NCI-H510A (cell line): ENCODE measurements at places on chromosomes 16 and 17.
A peak's percentile ranks its signal among the peaks of the same experiment; 100 is the strongest.

DNA sequence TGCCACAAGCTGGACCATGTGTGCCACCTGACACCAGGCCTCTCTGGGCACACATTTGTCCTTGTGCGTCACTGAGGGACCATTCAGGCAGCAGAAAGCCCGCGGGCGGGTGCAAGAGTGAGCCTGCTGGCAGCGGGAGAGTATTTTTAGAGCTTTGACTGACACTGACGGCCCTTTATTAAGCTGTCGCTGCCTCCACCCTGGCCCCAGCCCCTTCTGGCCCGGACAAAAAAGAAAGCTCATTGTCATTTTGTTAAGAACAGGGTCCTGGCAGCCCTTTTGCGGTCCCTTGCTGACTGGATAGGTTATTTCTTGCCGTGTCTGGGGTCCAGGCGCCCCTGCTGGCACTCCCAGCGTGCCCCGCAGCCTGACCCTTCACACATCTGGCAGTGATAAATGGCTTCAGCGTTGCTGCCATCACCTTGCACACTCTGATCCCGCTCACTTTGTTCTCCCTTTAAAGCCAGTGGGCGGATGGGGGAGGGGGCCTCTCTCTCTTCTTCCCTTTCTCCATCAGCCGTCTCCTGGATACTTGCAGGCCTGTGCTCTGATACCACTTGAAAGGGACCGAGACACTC is 78.4 kb upstream of the NKD1 start:
- peak; percentile 41 for DNase-seq

DNA sequence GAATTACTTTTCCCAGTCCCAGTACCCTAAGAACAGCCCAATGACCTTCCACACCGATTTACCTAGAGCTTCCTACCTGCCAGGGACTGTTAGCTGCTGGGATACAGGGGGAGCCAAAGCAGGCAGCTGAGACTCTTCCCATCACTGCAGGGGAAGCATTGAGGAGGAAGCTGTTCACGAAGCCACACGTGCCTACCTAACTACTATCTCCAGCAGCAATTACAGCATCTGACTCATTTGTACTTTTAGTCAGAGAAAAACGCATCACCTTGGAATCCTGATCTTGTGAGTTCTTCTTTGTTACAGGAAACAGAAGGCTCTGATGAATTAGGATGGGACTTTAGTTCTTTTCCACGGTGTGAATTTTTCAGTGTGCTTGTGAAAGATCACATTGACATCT is 113.7 kb upstream of the DHX40 start:
- no peak for DNase-seq

GRCh38 chr16:68074850-68075555 is 10.2 kb upstream of the NFATC3 start:
- DNase-seq: no peak

- no peak for DNase-seq
These were observed 50.3 kb downstream of the KPNA2 start for GRCh38 chr17:68085771-68086381.

DNA sequence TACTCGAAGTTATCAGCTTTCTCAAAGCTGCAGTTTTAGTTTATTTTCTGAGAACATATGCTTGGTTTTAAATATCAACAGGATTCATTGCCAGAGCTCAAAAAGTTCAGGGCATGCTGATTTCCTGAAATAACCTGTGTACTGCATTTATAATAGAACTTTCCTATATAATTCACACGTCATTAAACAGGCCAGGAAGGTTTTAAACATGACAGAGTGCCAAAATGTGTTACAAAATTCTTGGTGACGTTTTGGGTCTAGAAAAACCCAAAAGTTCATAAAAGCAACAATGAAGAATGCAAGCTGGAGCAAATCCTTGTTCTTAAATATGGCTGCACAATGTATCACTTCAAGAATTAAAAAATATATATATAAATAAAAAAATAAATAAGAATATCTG is 1139.1 kb downstream of the CDH11 start:
- DNase-seq: no peak

GRCh38 chr16:81546781-81547180 is 102.2 kb downstream of the CMIP start:
- DNase-seq: no peak

DNA sequence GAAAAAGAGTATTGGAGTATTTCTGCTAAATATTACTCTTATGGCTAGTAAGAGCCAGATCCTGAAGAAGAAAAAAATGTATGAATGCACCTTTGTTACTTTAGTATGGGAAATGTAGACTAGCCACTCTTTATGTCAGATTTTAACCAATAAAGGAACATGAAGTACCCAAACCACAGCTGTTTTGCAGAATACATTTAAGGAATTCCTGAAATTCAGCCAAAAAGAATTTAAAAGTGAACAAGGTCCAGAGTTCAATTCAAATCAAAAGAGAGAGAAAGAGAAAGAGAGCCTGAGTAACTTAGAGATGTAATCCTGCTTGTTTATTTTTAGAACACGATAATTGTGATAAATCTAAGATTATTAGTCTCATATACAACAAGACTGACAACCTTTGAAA is 1.2 kb downstream of the KCNJ16 start:
- no peak for DNase-seq

DNA sequence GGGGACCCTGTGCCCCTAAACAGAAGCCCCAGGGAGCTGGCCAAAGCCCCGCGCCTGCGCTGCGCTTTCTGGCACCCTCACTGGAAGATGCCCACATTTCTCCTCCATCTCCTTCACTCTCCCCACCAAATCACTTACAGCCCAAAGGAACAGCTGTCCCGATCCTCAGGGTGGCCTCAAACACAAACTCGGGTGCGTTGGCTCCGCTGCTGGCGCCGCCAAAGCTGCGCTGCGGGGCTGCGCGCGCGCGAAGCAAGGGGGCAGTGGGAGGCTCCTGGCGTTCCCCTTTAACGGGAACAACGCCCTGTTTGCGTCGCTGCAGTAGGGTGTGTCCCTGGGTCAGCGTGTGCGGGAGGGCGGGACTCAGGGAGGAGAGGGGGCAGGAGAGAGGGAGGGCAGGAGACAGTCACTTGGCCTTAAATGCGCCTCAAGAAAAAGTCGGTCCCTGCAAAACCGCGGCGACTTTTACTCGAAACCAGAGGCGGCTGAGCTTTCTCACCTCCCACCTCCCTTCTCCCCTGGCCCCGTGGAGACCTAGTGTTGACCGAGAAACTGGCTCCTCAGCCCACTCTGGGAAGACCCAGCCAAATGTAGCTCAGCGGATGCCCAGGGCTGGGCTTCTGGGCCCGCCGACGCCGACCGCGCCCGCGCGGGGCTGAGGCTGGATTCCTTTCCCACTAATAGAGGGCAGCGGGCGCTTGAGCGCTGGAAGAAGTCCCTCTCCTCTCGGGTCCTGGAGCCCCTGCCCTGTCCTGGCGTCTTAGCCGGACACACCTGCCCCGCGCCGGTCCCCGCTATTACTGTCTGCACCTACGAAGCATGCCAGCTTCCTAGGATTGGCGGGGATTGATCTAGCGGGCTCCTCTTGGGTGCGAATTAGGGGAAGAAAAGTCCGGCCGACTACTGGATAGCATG is 2.6 kb downstream of the PMP22 start:
- DNase-seq: no peak

DNA sequence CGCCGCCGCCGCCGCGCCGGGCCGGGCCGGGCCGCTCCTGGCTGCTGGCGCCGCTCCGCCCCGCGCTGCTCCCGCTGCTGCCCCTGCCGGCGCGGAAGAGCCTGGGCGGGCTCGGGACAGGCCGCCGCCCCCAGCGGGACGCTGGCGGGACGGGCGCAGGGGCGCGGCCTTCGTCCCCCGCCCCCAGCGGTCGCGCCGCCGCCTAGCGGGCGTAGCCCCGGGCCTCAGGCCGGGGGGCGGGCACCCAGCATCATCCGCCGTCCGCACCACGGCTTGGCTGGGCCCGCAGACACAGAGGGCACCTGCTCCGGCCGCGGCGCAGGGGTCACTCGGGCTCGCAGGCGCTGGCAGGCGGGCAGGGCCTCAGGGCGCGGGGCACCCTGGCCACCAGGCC is at the start of gene AMFR:
Gene AMFR (minus strand): TSS at position 107 of the 394 bp plus-strand sequence. CDS start 218 bp downstream, outside the sequence.
- peak; percentile 50 for DNase-seq

DNA sequence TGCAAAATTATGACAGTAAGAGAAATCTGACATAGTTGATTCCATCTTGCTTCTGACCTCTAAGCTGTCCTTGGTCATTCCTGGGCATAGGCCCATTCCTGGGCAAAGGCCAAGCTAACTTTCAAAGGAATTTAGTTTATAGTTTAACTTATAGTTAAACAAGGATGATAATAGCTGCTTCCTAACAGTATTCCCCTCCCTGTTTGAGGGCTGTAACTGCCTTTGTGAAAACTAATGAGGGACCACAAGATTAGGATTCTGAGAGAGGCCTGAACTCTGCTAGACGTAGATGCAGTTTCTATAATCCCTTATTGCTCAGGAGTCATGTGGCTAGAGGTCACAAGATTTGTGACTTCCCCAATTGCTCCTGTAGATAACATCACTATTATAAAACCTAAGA is 80.2 kb upstream of the ASIC2 start:
- no peak for DNase-seq

- no peak for DNase-seq
These were observed 29.9 kb downstream of the PARN start for GRCh38 chr16:14600164-14600563.

DNA sequence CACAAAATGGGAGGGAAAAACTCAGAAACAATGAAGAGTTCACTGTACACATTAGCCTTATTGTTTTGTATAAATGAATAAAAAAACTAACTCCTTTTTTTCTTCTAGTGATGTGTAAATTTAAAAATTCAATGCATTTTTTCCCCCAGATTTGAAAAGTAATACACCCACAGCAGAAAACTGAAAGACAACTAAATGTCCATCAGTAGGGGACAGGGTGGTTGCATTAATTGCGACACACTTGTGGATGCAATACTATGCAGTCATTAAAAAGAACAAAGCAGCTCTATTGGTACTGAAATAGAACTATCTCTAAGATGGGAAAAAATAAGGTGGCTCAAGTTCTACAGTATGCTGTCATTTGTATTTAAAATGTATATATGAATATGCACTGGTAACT is 13.7 kb upstream of the WIPI1 start:
- no peak for DNase-seq

DNA sequence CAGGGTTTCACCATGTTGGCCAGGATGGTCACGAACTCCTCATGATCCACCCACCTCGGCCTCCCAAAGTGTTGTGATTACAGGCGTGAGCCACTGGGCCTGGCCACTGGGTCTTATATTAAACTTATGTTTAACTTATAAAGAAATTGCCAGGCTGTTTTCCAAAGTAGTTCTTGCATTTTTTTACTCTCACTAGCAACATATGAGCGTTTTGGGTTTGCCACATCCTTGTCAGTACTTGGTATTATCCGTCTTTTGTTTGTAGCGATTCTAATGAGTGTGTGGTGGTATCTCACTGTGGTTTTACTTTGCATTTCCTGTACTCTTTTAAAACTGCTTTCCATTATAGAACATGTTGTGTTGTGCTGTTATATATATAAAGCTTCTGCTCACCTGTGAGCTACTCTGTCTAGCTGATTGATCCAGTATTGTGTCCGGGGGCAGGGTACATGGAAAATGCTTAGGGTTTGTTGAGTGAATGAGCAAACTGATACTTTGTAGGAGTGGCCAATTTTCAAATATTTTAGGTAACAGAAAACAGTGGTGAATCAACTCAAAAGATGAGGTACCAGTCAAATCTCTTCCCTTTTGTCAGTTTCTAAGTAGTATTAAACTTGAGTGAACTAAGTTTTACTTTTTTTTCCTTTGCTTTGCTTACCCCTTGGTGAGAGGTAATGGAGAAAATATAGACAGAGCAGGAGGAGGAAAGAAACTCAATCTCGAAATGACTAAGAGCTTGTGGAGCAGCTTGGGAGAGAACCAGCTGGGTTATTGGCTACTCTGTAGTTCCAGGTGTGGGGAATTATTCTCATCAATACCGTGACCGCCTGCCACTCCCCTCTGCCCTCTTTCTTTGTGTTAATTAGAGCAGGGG is 75.8 kb downstream of the PITPNC1 start:
- DNase-seq: no peak

GRCh38 chr16:83792391-83792790 is 15.4 kb upstream of the HSBP1 start:
- DNase-seq: no peak

- no peak for DNase-seq
These were observed 46.0 kb downstream of the YPEL2 start for GRCh38 chr17:59377410-59377809.

DNA sequence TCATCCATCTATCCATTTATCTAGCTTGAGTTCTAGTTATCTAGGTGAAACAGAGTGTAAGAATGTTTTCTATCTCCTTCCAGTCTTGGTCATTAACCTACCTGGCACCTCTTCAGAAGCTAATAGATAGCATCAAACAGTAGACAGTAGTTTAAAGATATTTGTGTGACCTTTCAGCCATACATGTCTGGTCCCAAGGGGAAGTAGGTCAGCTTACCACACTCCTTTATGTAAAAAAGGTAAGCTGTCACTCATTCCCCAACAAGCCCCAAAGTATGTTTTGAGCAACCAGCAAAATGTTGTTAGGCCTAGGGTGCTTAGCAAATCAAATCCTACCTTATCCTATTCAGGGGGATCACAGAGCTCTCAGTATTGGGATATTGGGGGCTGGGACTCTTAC is 3.5 kb downstream of the KRT33B start:
- DNase-seq: no peak

DNA sequence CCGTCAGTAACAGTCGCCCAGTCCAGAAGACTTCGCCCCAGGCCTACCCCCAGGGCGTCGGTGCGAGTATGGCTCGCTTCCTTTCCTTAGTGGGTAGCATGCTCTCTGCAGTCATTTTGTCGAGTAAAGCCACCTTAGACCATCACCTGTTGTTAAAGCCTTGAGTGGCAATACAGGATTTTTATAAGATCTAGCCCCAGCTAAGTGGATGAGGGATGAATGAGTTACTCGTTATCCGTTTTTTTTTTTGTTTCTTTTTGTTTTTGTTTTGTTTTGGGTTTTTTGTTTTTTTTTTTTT is 322 bp upstream of the KLHL11 start:
- no peak for DNase-seq

- no peak for DNase-seq
These were observed 47.1 kb downstream of the CYTH1 start for GRCh38 chr17:78734793-78735641.

DNA sequence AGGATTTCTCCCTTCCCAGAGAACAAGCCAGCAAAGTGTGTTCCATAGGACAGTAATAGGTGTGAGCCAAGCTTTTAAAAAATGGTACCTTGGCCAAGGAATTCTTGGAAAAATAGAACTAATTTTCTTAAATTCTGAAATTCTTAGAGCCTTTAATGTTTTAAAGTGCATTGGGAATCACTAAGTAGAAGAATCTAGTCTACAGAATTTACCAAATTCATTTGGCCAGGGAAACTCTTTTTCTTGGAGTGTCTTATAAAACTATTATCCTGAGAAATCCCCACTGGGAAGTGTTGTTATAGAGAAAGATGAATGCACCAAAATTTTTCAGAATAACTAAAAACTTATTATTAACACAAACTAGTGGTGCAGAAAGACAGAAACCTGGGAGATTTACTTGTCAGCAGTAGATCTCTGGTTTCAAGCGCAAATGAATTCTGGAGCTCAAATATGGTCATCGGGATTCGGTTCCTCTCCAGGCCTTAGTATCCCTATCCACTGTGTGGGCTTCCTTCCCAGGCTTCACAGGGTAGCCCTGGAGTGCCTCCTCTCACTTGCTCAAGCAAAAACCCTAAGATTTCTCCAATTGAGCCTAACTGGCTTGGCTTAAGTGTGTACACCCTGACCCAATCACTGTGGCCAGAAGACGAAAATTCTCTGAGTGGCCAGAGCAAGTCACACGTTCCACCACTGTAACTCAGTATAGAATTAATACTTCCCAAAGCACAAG is 217.8 kb downstream of the CHD9NB start:
- no peak for DNase-seq
